B cell (primary cell): ENCODE measurements at places on chromosomes 6 and 20. TPM values are rescaled to one million over a fixed set of nuclear protein-coding genes. Genes with fewer than 3 reads are reported as not detected.

DNA sequence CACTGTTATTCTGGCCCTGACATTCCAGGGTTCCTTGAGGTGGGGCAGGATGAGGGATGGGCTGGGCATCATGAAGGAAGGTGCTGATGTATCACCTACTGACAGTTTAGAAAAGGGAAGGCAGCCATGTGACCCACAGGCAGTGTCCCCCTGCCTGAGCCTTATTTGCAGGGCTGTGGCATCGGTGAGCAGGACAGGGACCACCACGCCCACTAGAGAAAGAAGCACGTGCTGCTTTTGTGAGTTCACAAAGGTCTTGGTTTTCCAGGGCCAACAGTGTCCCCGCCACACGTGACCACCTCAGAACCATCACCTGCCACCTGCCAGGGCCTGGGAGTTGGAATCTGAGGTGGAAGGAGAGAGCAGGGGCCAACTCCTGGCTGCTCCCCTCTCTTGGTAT lies 43.5 kb upstream of the SCRT2 start:
- DNase-seq, result no peak

DNA sequence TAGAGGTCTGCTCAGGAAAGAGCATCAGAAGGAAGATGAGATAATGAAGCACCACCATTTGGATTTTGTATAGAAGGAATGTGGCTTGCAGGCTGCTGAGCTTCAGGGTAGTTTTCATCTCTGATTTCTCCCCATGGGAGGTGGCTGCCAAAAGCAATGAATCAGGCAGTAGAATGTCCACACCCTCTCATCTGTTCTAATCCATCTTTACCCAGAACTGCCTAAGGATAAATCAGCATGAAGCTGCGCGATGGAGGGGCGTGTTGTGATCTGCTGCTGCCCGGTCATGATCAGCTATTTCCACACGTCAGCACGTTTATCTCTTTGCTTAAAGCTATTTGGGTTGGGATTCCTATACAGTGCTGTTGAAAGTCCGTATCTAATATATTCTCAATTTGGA lies 295.4 kb downstream of the FOXA2 start:
- no peak for DNase-seq

DNA sequence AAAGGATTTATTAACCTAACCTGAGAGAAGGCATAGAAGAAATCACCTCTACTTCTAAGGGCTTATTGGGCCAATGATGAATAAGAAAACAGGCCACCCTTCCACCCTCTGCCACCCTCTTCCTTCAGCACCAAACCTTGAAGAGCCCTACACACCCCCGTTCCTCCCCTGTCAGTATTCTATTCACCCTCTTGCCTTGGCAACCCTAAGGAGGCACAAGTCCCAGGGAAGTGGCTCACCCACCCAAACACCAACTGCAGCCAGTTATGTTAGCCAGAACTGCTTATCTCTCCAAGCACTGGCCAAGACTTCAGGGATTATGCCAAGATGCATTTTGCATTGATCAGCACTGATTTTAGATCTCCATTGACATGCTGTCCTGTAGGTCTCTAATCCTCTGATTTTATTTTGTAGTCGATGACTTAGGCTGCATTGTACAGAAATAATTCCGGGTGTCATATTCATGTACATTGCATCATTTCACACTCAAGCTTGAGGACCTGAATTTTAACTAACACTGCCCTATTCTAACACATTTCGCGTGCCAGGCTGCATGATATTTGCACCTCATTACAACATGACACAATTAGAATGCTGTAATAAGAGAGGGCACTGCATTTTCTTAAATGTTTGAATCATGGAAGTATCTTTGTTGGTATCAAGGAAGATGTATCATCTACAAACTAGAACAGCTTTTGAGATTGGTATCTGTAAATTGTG lies 15.7 kb downstream of the CNKSR3 start:
- no peak for DNase-seq

The ULBP2 gene
- not detected in 2 replicates for total RNA-seq

GRCh38 chr6:106011476-106011875 lies 74.7 kb upstream of the PRDM1 start:
- DNase-seq, result no peak

GRCh38 chr20:63347081-63347741 lies 13.9 kb downstream of the CHRNA4 start:
- no peak for DNase-seq

DNA sequence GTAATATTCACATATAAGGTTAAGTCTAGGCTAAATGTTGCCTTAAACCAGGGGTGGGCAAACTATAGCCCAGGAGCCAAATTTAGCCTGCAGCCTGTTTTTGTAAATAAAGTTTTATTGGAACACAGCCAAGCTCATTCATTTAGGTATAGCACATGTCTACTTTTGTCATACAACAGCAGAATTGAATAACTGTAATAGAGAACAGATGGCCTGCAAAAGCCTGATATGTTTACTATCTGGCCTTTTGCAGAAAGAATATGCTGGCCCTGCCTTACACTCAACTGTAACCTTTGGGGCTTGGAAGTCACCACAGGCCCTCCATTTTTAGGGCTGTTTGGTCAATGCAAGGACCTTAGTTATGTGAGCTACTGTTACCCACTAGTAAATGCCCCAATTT lies 17.7 kb upstream of the BCLAF1 start:
- DNase-seq, result no peak

The SLC17A3 gene
- not detected in 2 replicates for total RNA-seq

DNA sequence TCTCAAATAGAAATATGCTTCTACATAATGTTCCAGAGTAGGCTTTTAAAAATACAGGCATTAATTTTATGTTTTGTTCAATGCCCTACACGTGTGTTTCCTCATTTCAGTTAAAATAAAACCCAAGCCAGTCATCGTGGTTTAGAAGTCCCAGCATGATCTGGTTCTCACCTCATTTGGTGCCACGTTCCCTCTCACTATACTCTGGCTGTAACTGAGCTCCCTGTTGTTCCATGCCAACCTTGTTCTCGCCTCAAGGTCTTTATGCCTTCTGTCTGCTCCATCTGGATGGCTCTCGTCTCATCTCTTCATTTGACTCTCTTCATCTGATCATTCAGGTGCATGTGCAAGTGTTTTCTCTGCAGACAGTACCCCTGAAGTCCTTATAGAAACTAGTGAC lies 32.6 kb downstream of the HDGFL1 start:
- no peak for DNase-seq

GRCh38 chr6:38505826-38506225 lies 133.9 kb downstream of the BTBD9 start:
- no peak for DNase-seq

GRCh38 chr6:161745594-161746141 lies 471.8 kb upstream of the AGPAT4 start:
- no peak for DNase-seq

- DNase-seq, result no peak
These were observed 33.6 kb downstream of the CDK19 start for GRCh38 chr6:110781522-110782214.

DNA sequence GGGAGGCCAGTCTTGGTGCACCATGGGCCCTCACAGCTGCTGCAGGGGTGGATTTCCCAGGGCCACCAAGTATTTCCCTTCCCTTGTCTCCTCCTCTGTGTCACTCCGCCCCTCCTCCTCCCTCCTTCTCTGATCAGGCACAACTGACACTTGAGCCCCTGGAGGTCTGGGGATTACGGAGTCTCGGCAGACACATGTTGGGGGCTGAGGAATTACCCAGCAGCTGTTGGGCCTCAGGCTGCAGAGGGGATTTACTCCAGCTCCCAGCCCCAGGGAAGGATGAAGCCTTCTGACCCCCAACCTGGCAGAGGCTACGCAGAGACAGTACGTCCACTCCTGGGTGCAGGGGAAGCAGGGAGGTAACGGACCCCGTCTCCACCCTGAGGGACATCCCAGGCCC lies 420.5 kb upstream of the SULF2 start:
- DNase-seq, result no peak

The PPIL6 gene
- total RNA-seq, result 0.53 and 1.8 TPM in 2 replicates

The WFDC10B gene
- not detected in 2 replicates for total RNA-seq
